Heart left ventricle (tissue), 16 donors: ENCODE measurements at places on chromosomes 12 and 14. TPM values are rescaled to one million over a fixed set of nuclear protein-coding genes. Genes with fewer than 3 reads are reported as not detected.

The ANO2 gene
- total RNA-seq: 11.2 TPM

The GPR162 gene
- 2.9 TPM for total RNA-seq

The CPNE6 gene
- total RNA-seq: 0.52 TPM

The GARIN6 gene
- not detected for total RNA-seq

The APOF gene
- not detected for total RNA-seq

The P3H3 gene
- 4.2 TPM for total RNA-seq

The NIN gene
- total RNA-seq: 17.9 TPM

The MGAT4C gene
- total RNA-seq: 0.13 TPM

The LGMN gene
- total RNA-seq: 121 TPM

The JDP2 gene
- 28.6 TPM for total RNA-seq

The AKAP3 gene
- 2.8 TPM for total RNA-seq

The DAO gene
- not detected for total RNA-seq

The NELL2 gene
- 1.8 TPM for total RNA-seq

The AQP2 gene
- not detected for total RNA-seq

The KRT77 gene
- total RNA-seq: not detected

The TEX52 gene
- total RNA-seq: not detected

The CEBPE gene
- total RNA-seq: not detected

The IGF1 gene
- total RNA-seq: 30.3 TPM

The KRT2 gene
- total RNA-seq: not detected

The DIO2 gene
- total RNA-seq: 19.2 TPM

The DACT1 gene
- 3.0 TPM for total RNA-seq

The STON2 gene
- 5.1 TPM for total RNA-seq

The CYP46A1 gene
- total RNA-seq: 3.5 TPM

The TPPP2 gene
- 0.99 TPM for total RNA-seq

The AICDA gene
- not detected for total RNA-seq

The STAC3 gene
- total RNA-seq: 0.70 TPM

The ABCB9 gene
- total RNA-seq: 4.2 TPM

The STXBP6 gene
- total RNA-seq: 22.5 TPM

The BICDL1 gene
- total RNA-seq: 2.1 TPM

The NOVA1 gene
- 0.60 TPM for total RNA-seq

The LYZ gene
- total RNA-seq: 316 TPM

The KRT5 gene
- 3.4 TPM for total RNA-seq

The ZDHHC22 gene
- total RNA-seq: not detected

The IFT43 gene
- 35.2 TPM for total RNA-seq

The BEGAIN gene
- total RNA-seq: 1.9 TPM

The PTHLH gene
- total RNA-seq: 3.7 TPM

The ANKRD9 gene
- total RNA-seq: 271 TPM

The ARHGEF25 gene
- 10.1 TPM for total RNA-seq

The INSM2 gene
- not detected for total RNA-seq

The ALG10B gene
- total RNA-seq: 7.3 TPM

The KRT78 gene
- not detected for total RNA-seq

The DBX2 gene
- total RNA-seq: not detected

The UTP20 gene
- total RNA-seq: 5.3 TPM

The POTEG gene
- total RNA-seq: not detected

The ACSM4 gene
- total RNA-seq: not detected

The SLCO1A2 gene
- not detected for total RNA-seq

The KRT71 gene
- total RNA-seq: not detected

The NKX2-1 gene
- total RNA-seq: not detected

The CCDC60 gene
- total RNA-seq: not detected

The POU6F1 gene
- total RNA-seq: 6.8 TPM

The KRT75 gene
- total RNA-seq: not detected

The GPR68 gene
- total RNA-seq: 0.61 TPM

The KICS2 gene
- total RNA-seq: 3.4 TPM

The GDF3 gene
- total RNA-seq: not detected

The SERPINA12 gene
- not detected for total RNA-seq

The HOXC6 gene
- total RNA-seq: not detected

The TMEM30B gene
- total RNA-seq: 0.24 TPM
